Activated effector memory CD4-positive, alpha-beta T cell treated with Interleukin-2 at 50 U/mL for 16 hours (primary cell): ENCODE measurements at places on chromosomes 5 and 9.

DNA sequence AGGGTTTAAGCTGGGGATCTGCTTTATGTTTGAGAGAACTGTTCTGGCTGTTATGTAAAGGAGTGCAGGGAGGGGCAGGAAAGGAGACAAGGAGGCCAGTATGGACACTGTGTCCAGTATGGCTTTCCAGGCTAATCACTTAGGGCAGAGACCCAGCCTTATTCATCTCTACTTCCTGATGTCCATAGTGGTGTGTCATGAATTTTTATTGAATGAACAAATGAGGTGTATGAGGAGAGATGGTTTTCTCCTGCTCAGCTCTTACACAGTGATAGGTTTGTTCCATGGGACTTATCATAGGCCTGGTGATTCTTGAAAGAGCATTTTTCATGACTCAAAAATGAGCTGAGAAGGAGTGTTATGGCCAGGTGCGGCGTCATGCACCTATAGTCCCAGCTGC is 20.5 kb upstream of the FGFR4 start:
- DNase-seq = no peak

DNA sequence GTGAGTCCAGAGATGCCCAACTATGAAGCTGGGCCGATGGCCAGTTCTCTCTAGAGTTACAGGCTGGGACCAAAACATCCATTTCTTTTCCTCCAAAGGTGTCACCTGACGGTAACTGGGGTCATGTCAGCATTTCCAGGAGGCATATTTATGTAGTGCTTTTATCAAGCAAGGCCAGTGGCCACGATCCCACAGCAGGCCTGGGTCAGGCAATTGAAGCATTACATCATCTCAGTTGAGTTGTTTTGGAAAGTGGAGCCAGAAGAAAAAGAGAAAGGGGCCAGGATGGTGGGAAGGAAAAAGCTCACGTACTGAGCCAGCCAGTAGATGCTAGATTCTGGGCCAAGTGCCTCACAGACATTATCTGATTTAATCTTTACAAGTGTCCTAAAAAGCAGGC is 73.9 kb upstream of the BRINP1 start:
- no peak for DNase-seq

GRCh38 chr5:157290156-157290980 is 24.4 kb downstream of the CYFIP2 start:
- DNase-seq = no peak

DNA sequence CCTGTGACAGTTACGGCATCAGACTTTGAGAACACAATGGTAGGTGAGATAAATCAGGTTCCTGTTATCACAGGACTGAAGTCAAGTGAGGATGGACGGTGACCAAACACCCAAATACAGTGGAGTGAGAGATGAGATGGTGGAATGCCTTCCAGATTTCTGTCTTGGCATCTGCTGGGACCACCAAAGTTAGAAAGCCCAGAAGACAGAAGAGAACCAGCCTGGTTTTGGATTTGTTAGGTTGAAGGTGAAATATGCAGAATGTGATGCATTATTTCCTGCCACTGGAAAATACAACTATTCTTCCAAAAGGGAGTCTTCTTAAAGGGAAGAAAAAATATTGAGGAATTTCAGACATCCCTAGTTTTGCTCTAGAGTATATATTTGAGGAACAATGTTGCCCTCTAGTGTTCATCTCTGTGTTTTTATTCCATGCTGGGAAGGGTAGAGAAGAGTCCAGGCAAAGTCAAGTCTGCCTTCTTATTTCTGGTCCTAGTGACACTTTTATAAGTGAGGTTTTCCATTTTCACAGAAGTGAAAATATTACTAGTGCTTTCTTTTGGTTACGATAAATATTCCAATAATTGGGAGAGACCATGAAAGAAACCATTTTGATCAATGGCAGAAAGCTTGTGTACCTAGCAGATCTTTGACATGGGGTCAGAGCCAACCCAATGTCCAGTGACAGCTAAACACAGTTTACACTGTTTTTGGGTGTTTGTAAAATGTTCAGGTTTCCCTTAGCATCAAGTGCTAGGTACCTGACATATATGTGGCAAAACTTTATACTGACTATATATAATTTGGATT is 142.3 kb upstream of the ANKH start:
- DNase-seq = no peak

- no peak for DNase-seq
Observed at GRCh38 chr5:39009280-39009679, 64.9 kb downstream of the RICTOR start.

DNA sequence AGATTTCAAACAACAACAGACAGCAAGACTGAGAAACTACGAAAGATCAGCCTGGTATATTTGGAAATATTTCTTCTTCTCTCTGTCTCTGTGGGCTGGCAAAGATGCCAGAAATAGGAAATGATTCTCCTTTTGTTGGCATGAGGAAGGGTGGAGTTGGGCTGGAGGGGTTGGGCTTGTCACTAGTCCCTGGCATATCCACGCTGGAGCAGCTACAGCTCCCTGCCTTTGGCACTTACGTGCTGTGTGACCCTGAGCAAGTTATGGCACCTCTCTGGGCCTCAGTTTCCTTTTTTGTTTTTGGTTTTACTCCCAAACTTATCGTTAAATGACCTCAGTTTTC is 354 bp upstream of the KCNMB1 start:
- no peak for DNase-seq

GRCh38 chr9:79603222-79603920 is 31.6 kb downstream of the TLE4 start:
- no peak for DNase-seq

- DNase-seq = no peak
Observed at GRCh38 chr9:4499917-4500316, 9.6 kb downstream of the SLC1A1 start.

- no peak for DNase-seq
Observed at GRCh38 chr9:136117916-136118319, 757 bp downstream of the TMEM250 start.

DNA sequence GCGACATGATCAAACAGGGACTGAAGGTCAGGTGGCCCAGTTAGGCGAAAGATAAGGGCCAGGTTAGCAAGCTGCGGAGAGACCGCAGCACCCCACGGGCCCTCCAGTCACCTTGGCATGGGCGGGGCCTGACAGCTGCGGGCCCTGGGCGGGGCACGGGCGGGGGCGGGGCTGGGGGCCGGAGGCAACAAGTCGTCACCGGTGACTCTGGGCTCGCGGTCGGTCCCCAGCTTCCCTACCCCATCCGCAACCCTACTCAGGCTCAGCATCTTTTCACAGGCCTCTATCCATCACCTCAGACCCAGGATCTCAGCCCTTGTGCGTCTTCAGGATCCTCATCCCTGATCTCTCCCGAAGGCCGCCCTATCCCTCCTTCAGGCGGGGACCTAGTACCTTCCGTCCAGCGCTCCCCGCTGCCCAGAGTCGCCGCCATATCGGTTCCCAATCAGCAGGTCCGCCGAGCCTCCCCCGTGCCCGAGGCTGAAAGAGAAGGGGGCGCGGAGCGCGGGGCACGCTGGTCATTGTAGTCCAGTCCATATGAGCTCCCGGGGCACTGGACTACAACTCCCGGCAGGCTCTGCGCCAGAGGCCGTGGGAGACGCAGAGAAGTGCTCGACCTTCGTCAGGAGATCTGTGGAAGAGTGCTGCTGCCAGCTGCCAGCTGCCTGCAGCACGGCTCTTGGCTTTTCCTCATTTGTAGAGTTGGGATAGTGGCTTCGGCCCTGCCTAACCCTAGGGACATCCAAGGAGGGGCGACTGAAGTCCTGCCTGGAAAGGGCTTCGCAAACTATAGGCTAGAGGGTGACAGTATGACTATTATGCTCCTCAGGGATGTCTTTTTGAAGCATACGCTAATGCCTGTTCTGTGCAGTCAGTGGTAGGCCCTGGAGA is at the start of gene DNAJC18:
Gene DNAJC18 (minus strand): TSS at position 513 of the 891 bp plus-strand sequence. CDS start 80 bp downstream, at position 433.
- peak; percentile 80 for DNase-seq

DNA sequence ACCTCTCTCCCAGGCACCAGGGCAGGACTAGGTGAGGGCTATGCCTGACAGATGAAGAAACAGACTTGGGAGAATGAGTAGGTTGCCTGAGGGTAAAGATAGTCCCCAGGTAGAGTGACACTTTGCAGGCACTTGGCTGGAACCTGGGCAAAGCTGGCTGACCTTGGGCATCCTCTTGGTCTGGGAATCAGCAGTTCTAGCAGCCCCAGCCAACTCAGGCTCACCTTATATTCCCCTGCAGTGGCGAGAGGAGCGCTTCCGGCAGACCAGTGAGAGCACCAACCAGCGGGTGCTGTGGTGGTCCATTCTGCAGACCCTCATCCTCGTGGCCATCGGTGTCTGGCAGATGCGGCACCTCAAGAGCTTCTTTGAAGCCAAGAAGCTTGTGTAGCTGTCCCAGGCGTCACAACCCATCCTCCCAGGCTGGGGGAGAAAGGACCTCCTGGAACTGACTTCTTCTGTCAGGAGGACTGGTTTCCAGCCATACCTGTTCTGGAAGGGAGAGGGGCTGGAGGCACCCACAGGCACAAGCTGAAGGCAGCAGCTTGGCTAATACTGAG is 3.1 kb downstream of the TMED9 start:
- no peak for DNase-seq

- DNase-seq = no peak
Observed at GRCh38 chr5:170863646-170864045, 1.8 kb downstream of the RANBP17 start.

DNA sequence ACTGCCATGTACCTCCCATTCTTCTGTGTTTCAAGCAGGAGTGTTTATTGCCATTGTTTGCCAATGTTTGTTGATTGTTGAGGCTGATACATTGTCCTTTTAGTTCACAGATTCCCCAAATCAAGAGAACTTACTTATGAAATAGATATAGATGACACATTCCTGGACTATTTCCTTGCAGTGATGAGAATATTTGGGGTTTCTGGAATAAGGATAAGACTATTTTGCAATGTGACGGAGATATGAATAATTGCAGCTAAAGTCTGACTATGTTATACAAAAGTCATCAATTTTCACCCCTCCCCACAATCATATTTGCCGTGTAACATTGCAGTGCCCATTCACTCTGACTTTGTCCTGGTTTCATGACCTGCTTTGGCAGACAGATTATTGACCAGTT is 460.8 kb downstream of the CDH10 start:
- no peak for DNase-seq

DNA sequence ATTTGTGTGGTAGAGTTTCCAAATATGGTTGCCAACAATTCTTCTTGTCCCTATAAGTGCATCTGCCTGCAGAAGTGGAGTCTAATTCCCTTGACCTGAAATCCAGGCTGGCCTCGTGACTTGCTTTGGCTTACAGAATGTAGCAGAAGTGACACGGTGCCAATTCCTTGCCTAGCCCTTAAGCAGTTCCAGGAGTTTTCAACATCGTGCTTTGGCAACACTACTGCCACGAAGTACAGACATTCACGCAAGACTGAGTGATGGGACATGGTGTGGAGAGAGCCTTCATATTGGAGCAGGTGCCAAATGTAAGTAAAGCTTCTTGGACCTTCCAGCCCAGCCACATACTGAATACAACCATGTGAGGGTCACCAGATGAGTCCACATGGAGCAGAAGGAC is 92.9 kb upstream of the NEK6 start:
- no peak for DNase-seq

DNA sequence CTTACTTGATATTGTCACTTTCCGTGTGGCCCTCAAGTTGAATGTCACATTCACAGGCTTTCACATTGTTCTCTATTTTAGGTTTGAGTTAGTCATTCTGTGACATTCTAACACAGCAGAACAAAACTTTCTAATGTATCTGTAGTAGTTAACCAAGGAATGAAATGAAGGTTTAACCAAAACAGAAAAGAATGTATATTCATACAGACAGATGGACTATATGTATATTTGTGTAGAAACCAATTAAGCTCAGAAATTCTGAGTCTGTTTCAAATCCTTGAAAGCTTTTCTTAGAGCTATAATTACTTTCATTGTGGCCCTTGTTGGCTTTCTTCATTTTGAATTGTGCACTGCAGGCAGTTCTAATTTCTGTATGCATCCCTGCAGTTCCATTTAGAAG is 654.7 kb downstream of the LRRC70 start:
- DNase-seq = no peak

- DNase-seq = peak; percentile 49
Observed at GRCh38 chr9:137305060-137305797, 3.2 kb upstream of the NRARP start.

- DNase-seq = no peak
Observed at GRCh38 chr5:65809817-65810531, 88.0 kb downstream of the NLN start.

GRCh38 chr5:54148858-54149257 is 161.5 kb downstream of the ARL15 start:
- DNase-seq = no peak

DNA sequence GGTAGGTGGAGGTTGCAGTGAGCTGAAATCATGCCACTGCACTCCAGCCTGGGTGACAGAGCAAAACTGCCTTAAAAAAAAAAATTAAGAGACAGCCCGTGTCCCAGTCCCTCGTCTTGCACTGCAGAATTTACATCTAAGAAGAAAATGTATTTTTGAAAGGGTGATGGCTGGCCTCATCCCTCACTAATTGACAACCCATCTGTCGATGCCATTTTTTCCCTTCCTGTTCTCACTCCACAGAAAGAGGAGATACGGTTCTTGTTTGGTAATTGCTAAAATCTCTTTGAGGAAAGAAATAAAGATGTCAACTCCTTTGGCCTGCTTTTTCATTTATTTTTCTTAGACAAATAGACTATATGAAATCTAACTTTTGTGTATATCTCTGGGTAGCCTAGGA is 2.4 kb upstream of the LSM11 start:
- no peak for DNase-seq

DNA sequence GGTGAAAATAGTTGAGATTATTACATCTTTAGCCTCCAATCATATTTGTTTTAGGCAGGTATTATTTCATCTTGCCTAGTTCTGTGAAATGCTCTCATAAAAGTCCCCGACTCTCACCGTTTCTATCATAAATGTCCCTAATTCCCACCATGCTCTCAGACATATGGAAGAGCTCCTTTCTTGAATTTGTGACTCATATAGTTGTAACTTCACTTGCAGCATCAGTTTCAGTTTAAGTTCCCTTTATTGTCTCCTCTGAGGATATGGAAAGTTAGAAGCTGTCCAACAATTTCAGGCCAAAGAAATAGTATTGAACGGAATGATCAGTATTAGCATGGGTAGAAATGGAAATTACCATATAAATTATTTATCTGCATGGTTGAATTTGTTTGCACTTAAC is 187.5 kb upstream of the NR4A3 start:
- DNase-seq = no peak

DNA sequence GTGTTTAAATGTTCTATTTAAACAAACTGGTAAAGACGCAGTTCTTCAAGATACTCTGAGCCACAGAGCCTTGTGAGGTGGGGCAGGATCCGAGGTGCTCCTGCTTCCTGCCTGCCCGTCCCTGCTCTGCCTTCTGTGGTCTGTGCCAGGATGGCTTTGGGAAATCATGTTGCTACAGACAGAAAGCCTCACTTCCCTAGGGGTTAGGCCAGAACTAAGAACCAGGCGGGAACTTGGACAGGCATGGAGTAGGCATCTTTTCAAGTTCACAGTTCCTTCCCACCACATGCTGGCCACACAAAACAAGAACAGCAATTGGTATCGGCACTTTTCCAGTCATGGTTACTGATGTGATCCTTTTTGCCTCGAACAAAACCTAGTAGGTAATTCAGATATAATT is 67.7 kb upstream of the SPOCK1 start:
- no peak for DNase-seq
